ENCODE measurements at places on chromosomes 1 and 21. TPM values are rescaled to one million over a fixed set of nuclear protein-coding genes. Genes with fewer than 3 reads are reported as not detected.
A peak's percentile ranks its signal among the peaks of the same experiment; 100 is the strongest.

GRCh38 chr1:154567386-154568156 is at the start of gene CHRNB2:
TSS of gene CHRNB2 (plus strand) at chr1:154567778. CDS start at chr1:154568045, 267 bp downstream.
- no peak for DNase-seq

GRCh38 chr1:42931911-42932422 is 26.7 kb downstream of the SLC2A1 start:
- DNase-seq = no peak

DNA sequence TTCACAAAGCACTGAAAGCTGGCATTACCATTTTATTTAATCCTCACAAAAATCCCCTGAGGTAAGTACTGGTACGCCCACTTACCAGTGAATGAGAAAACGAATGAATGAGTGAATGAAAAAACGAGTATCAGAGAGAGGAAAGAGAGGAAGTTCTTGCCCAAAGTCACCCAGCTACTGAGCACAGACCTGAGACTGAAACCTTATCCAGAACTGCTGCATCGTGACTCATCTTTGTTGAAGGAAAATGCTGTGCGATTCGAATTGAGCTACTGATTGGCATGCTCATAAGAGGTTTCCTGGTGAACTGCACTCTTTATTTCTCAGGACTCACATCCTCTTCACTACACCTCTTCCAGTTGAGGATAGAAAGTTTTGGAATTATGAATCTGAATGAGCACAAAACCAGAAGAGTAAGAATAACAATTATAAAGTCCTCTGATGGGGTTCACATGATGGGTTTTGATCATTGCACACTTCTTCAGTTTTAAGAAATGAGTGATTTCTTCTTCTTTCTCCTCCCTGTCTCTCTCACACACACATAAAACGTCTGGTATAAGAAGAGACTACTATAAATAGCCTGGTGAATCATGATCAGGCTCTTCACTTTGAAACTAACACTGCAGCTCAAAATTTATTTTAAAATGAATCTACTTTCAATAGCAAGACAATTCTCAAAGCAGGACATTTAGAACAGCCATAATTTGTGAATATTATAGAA is 32.1 kb downstream of the IL12RB2 start:
- DNase-seq = no peak

DNA sequence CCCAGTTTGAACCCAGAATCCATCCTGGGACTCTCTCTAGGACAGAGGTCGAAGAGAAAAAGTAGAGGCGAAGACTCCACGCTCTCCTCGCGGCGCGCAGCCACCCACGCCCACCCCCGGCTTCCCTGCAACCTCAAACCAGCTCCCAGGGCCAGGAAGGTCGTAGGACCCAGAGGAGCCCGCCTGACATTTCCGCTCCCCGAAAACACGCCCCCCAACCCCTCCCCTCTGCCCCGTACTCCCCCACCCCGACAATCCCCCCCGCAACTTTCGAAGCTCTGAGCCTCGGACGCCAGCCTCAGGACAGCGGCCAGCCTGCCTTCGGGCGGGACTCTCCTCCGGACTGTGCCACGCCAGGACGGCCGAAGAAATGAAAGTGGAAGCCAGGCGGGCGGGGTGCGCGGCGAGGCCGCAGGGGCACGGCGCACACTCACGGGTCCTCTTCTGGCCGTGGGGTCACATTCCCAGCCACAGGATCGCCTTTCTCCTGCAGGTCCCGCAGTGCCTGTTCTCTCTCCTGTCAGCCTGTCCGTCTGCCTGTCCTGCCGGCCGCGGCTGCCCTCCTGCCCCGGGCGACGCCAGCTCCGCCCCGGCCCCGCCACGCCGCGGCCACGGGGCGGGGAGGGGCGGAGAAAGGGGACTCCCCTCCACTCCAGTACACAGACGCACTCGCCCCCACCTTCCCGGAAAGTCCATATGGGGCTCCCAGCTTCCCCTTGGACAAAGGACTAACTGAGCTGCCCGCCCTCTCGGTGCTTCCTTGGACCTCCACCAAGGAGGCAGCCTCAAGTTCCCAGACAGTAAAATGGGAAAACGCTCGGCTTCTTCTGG is at the start of gene MOB3C:
TSS of gene MOB3C (minus strand) at position 535 of the 831 bp plus-strand sequence. CDS start 3,490 bp downstream, outside the sequence.
- peak; percentile 75 for DNase-seq

The FAM3B gene
- 11.8 TPM for total RNA-seq

DNA sequence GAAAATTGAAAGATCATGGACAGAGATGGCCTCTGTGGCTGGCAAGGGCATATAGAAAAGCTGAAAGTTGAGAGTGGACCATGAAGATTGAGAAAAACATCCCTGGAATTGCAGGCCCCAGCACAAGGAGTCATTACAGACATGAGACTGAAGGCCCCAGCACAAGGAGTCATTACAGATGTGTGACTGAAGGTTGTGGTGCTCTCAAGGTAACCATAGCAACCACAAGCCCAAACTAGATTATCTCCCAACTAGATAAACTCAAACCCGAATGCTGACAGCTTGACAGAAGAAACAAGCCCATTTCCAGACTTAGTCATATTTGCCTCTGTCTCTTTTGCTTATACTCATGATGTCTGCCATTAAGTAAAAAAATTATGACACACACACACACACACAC is 1252.1 kb upstream of the ADGRL4 start:
- no peak for DNase-seq

- no peak for DNase-seq
These were observed 70.0 kb upstream of the TNFSF4 start for GRCh38 chr1:173276922-173277800.

GRCh38 chr1:17935230-17935629 is 172.4 kb upstream of the IGSF21 start:
- no peak for DNase-seq

The S100A7 gene
- not detected for total RNA-seq

The KCNJ15 gene
- total RNA-seq = 1.8 TPM

The B3GALT5 gene
- total RNA-seq = not detected

The SPATA6 gene
- total RNA-seq = 22.6 TPM

- no peak for DNase-seq
These were observed 91.5 kb downstream of the SELENOF start for GRCh38 chr1:86822459-86822858.

The NDUFV3 gene
- 65.8 TPM for total RNA-seq

The S100A14 gene
- total RNA-seq = 4.9 TPM

DNA sequence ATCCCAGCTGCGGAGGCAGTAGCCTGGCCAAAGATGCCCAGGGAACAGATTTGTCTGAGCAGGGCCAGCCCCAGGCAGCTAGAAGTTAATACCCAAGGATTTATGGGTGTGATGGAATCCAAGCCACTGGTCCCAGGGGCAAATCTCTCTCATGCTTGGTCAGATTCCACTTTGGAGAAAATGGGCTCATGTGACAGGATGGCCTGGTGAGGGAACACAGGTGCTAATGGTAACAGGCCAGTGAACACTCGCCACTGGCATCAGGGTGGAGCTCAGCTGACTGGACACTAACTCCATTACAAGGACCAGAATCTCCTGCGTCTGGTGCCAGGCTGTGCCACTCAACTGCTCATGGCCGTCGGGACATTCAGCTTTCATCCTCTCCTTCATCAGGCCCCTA is 12.0 kb downstream of the MDM4 start:
- no peak for DNase-seq

The TINAGL1 gene
- 1,250 TPM for total RNA-seq

GRCh38 chr1:3577711-3578432 is 33.4 kb downstream of the MEGF6 start:
- no peak for DNase-seq

The RNF19B gene
- 37.2 TPM for total RNA-seq

- DNase-seq = no peak
These were observed 22.9 kb downstream of the NIPAL3 start for GRCh38 chr1:24438423-24438901.

The OR2T35 gene
- not detected for total RNA-seq

DNA sequence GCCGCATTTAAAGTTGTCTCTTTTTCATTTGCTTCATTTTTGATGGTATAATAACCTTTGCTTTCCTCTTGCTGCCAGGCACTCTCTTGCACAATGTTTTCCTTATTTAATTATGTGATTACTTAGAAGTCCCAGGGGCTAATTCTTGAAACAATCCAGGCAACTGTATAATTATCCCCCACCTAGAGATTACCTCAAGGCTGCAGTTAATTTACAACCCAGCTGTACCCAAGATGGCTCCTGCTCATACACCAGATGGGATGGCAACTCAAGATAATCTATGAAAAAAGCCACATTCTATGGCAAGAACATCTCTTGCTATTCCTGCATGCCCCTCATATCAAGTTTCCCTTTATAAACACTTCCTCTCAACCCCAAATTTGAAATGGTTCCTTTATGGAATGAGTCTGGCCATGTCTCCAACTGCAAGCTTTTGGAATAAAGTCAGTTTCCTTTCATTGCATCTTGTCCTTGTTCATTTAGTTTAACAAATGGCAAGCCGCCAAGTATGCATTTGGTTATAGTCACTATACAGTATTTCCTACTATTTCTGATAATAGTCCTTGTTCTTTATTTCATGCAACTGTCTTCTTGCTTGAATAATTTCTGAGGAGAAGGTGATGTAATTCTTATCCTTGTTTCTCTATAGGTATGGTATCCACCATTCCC is 1042.6 kb downstream of the PLA2G4A start:
- DNase-seq = no peak

DNA sequence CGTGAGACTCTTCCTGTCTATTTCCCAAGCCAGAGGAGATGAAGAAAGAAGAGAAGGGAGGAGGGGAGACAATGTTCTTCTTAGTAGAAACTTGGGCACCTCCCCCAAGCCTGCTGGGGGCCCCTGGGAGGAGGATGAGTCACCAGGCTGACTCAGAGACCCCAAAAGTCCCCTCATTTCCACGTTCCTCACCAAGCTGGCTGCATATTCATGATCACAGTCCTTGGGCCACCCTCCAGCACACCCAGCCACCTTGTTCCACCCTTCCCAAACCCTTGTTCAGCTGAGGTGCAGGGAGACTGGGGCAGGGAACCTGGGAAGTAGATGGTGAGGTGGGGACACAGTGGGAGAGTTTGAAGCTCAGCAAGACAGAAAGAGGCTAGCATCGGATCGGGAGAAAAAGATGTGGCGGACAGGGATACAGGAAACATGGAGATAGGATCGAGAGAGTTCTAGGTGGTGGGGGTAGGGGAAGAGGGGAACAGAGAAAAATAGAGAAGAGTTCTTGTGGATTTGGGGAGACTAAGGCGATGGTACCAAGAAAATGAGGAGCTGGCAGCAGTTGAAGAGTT is 712 bp downstream of the RAB13 start:
- DNase-seq = no peak

The FCGR1A gene
- total RNA-seq = 37.1 TPM

GRCh38 chr1:179793281-179793680 is 50.2 kb downstream of the FAM163A start:
- DNase-seq = no peak

- DNase-seq = no peak
These were observed 5.1 kb downstream of the MINDY1 start for GRCh38 chr1:151001602-151002001.

DNA sequence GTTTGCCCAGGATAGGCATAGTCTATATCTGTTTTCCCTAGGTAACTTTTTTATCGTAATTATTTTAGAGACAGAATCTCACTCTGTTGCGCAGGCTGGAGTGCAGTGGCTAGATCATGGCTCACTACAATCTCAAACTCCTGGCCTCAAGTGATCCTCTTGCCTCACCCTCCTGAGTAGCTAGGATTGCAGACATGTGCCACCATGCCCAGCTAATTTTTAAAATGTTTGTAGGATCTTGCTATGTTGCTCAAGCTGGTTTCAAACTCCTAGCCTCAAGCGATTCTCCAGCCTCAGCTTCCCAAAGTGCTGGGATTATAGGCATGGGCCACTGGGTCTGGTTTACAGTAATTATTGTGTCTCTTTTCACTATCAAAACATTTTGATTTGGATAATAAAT is 58.6 kb upstream of the SOX13 start:
- no peak for DNase-seq

DNA sequence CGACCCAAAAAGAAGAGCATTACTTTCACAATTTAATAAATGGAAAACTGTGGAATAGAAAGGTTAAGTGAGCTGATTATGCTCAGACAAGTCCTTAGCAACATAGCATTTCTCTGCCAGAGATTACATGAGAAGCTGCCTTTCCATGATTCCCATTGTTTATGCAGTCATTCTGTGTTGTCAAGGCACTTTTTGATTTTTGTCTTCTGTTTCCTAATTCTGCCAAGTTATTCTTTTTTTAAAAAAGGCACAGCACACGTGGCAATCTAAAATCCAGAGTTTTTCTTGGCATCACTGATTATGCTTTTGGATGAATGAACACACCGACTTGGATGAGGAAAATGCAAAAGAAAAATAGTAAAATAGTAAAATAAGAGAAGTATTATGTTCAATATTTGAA is 185.0 kb downstream of the RGS7 start:
- DNase-seq = no peak

DNA sequence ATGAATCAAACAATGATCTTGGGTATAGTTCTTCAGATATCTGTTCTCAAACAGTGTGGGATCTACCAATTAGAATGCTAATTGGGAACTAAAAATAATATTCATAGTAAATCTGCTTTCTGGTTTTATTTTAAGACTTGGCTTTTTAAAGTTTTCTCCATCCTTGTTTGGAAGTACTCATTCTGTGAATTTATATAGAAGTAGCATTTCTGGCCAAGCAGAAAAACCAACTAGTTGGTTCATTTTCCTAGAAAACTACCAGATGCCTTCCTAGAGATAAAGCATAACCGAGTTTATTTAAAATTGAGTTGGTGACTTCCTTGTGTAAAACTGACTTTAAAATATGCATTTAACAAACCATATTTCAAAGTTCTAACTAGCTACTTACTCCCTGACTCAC is 48.8 kb downstream of the DNM3 start:
- DNase-seq = no peak

The TCHHL1 gene
- total RNA-seq = not detected

DNA sequence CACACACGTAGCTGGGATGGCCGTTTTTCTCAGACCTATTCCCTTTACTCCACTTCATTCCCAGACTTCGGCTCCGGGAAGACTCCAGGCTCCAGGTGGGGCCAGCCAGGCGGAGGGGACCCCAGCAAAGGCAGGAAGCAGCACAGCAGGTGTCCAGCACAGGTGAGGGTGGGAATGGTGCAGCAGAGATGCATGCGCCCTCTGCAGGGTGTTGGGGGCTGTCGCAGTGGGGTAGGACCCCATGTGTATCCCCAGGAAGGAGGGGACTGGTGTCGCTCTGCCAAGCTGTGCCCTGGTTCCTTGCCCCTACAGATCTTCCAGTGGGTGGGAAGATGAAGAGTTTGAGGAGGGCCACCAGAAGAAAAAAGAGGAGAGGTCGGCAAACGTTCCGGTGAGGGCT is 5.3 kb downstream of the TTC24 start:
- no peak for DNase-seq

The MRAP gene
- total RNA-seq = not detected

Data from thoracic aorta (tissue), 2 donors.